NCI-H1105 (cell line): ENCODE measurements at places on chromosomes 16 and 17.

GRCh38 chr17:42653179-42654124 lies 5.6 kb upstream of the TUBG2 start:
- no peak for DNase-seq

DNA sequence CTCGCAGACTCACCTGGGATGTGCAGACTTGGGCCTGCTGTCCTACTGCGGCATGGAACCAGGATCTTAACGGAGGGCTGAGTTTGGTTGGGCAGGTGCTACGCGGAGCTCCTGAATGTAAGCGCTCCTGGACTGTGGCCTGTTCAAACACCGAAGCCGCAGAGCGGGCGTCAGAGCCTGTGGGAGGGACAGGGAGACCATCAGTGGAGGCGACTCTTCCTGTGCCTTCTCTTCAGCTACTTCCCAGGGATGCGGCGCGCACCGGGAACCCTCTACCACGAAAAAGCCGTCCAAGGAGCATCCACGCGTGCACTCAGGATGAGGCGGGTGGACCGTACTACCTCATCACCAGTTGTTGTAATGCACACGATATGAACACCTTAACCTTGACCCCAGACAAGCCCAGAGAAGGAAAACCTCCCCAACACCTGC lies 2.0 kb downstream of the USP36 start:
- DNase-seq, result no peak

GRCh38 chr16:167122-167690 lies 1.4 kb downstream of the HBM start:
- no peak for DNase-seq

DNA sequence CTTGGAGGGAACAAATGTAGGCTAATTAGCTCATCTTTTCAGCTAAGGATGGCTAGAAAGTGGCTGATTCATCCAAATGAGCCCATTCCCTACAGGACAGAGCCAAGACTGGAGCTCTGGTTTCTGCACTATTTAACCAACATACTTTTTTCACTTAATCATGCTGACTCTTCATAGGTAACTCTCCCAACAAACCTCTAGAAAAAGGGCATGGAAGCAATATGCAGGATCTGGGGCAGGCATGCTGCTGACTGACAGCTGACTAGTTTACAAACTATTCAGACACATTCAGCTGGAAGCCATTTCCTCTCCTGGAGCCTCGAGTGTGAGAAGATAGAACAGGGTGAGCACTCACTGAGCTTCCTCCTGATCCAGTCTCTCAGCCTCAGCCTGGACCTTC lies 6.2 kb downstream of the BECN1 start:
- no peak for DNase-seq

- no peak for DNase-seq
Measured at GRCh38 chr17:1109606-1110540, 69.9 kb downstream of the ABR start.

- DNase-seq, result no peak
Measured at GRCh38 chr17:72953621-72954020, 138.9 kb downstream of the SLC39A11 start.

- DNase-seq, result no peak
Measured at GRCh38 chr17:48612854-48613691, 2.0 kb downstream of the HOXB8 start.

DNA sequence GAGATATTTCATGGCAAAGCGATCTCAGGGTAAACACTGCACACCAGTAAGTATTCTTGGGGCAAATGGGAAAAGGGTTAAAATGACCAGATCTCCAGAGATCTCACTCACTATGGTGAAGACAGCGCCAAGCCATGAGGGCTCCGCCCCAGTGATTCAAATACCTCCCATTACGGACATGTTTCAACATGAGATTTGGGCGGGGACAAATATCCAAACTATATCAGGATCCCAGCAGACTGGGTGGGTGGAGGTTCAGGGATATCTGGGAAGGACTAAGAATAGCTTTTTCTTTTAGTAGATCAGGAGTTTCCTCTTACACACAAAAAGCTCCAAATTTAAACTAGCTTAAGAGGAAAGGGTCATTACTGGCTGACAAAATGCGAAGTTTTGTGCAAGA lies 181.7 kb downstream of the WWOX start:
- no peak for DNase-seq

- DNase-seq, result no peak
Measured at GRCh38 chr17:65261682-65262636, 124.8 kb downstream of the RGS9 start.

DNA sequence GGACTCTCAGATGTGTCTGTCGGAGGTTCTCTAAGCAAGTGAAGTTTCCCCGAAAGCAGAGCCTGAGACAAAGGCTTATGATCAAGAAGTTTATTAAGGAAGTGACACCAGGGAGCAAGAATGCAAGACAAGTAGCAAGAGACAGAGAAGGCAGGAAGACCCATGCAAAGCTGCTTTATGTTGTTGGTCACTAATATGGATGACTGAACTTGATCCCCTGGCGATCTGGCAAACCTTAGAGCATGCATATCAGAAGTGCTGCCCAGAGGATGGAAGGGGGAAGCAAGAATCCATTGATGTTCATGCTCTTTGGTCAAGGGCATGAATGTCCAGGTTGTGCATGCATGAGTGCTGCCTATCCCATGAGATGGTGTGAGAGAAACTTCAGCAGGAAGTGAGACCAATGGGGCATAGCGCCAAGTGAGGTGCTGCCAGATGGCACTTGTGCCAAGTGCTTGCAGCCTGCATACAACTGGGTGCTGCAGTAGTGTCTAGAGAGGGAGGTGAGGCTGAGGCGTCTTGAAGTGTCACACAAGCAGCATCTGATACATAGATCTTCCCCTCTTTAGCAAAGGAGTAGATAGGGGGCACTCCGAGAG lies 176.5 kb downstream of the SALL1 start:
- DNase-seq, result no peak

- DNase-seq, result no peak
Measured at GRCh38 chr17:65061646-65062045, 5.1 kb upstream of the GNA13 start.

DNA sequence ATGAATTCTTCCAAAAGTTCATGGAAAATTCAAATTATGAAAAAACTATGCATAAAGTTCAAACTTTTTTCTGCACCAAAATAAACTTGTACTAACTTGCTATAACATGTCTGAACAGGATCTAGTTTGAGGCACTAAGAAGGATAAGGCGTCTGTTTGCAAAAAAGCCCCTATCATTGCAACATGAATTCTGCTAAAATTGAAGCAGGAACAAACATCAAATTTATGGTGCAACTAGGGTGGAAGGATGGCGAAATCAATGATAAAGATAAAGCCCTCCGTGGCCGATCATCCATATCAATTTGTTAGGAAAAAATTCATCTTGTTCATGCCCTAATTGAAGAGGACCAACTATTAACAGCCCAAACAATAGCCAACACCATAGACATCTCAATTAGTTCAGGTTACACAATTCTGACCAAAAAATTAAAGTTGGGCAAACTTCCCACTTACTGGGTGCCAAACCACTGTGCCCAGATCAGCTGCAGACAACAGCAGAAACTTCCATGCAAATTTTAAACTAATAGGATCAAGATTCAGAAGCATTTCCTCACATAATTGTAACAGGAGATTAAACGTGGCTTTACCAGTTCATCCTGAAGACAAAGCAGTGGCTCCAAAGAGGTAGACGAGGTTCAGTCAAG lies 12.9 kb downstream of the IL21R start:
- no peak for DNase-seq

DNA sequence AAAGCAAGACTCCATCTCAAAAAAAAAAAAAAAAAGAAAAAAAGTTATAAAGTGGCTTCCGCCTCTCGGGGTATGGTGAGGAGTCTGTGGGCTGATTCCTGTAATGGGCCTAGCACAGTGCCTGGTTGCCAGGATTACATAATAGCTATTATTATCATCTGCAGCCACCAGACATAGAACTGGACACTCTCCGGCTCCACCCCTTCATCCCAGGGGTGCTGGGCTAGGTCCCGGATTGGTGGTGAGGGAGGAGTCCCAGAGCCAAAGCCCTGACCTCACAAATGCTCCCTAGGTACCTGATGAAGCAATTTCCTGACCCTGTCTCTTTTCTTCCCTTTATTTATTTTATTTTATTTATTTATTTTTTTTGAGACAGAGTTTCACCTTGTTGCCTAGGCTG lies 11.6 kb upstream of the ADGRG1 start:
- no peak for DNase-seq

DNA sequence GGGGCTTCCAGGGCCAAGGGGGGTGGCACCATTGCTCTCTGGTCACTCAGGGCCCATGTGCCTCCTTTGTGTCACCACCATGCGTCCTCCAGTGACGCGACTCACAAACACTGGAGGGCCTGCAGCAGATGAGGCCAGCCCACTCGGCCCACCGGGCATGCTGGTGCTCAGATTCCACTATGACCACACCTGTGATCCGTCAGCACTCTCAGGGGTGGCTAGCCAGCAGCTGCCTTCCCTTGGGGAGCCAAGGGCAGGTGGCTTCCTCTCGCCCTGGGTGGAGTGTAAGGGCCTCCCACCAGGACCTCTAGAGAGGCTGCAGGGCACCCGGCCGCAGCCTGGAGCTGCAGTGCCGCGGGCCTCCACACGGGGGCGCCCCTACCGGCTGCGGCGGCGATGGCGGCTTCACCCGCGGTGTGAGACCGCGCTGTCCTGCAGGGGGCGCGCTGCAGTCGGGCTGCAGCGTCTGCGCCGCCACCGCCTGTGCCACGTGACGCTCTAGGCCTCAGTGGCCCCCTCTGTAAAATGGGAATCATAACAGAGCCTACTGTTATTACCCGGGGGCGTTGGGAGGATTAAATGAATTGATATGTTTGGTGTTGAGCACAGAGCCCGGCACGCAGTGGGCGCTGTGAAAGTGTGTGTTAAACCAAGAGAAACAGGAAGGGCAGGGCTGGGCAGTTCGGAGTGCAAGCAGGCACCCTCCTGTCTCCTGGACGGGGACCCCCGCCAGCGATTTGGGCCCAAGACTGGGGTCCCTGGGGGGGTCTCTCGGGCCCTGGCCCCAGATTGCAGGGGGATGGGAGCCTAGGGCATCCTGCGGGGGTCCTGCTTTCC lies 192.4 kb upstream of the GSE1 start:
- DNase-seq, result no peak

DNA sequence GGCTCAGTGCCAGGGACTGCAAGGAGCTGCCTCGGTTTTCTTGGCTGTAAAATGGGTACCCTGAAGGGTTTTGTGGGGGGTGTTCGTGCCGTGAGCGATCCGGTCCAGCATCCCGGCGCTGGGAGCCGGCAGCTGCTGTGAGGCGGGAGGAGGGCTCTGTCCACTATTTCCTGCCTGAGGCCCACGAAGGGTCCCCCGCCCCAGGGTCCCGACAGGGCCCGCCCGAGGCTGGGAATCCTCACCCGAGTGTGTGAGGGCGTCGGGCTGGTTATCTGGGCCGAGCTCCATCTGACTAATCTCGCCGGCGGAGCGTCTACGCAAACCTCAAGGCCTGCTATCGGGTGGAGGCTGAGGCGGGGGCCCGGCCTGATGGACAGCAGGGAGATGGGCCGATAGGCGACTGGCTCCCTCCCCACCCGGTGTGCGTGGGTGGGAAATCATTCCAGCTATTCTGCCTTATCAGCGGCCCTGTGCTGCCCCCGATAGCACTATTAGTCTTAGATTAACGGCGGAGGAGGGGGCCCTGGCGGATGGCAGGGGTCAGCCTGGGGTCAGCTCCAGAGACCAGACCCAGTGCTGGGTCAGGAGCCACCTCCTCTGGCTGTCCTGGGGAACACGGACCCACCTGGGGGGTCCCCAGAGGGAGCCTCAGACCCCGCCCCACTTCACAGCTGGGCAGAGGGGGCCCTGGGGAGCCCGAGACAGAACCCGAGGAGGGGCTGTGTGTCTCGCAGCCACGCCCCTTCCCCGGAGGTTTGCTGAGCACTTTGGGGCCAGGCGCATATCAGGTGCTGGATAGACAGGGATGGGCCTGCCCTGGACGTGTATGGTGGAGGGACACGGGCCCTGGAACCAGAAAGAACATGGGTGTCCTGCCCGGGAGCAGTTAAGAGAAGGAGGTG lies 44.7 kb downstream of the ZFPM1 start:
- DNase-seq, result no peak

GRCh38 chr16:54867302-54867832 lies 63.3 kb upstream of the IRX5 start:
- DNase-seq, result no peak

GRCh38 chr16:58435779-58436178 lies 43.5 kb downstream of the GINS3 start:
- DNase-seq, result no peak

GRCh38 chr17:70184770-70185169 lies 15.4 kb downstream of the KCNJ2 start:
- DNase-seq, result no peak

GRCh38 chr17:73141411-73141810 lies 23.4 kb upstream of the SSTR2 start:
- DNase-seq, result no peak

- DNase-seq, result no peak
Measured at GRCh38 chr17:70201872-70202419, 32.6 kb downstream of the KCNJ2 start.

DNA sequence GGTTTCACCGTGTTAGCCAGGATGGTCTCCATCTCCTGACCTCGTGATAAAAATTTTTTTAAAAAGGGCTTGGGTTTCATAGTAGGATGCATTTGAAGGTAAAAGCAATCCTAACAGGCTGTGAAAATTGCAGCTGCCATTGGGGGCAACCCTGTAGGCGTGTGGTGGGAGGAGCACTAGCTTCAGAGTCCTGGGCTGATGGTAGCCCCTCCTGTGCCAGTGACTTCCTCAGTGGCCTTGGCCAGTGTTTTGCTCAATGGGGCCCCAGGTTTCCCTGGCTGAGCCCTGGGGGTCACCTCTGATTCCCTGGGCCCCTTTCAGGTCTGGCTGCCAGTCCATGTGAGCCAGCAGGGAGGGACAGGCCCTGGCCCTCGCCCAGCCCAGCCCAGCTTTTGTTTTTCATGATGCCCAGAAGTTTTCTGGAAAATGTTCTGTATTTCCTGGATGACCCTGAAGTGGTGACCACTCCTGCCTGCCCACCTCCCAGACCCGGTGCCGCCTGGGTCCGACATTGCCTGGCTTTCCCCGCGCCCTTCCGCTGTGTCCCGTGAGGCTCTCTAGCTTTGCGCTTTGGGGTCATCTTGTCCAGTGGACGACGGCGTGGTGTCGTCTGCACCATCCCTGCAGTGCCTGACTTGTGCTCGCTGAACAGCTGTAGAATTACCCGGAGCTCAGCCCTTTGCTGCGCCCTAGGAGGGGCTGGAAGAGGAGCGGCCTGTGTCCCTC lies 9.4 kb downstream of the MGRN1 start:
- no peak for DNase-seq

- DNase-seq, result no peak
Measured at GRCh38 chr16:49466881-49467280, 93.3 kb downstream of the C16orf78 start.

DNA sequence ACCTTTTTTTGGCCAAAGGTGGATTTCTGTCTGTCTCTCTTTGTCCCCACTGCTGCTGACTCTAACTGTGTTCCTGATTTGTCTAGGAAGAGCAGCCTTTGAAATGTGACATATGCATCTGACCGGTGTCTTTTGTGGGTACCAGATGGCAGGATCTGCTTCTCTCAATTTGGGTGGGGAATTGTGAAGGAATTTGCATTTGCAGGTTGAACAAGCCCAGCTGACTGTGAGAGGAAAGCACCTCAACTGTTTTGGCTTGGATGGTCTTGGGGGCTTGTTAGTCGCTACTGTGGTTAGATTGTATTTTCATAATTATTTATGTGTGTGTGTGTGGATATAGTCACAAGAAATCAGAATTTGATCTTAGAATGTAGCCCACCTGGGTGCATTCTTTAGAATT lies 37.7 kb upstream of the LCMT1 start:
- DNase-seq, result no peak
